IPS DF 6.9 (cell line): ENCODE measurements at places on chromosomes 3 and 15.

DNA sequence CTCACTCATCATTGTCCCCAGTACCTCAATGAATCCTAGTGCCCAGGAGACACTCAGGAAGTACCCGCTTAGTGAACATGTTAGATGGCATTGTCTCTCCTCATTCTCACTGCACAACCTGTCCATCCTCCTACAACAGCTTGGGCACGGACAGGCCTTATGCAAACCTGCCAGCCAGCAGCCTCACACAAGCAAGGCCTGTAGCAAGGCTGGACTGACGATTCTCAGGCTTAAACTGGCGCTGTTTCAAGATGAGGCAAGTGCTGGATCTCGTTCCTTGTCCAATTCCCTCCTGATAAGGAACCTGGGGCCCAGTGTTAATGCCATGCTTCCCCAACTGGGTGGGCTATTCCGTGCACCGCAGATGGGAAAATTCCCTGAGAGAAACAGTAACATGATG lies 59.0 kb downstream of the CDCP1 start:
- DNase-seq: no peak

DNA sequence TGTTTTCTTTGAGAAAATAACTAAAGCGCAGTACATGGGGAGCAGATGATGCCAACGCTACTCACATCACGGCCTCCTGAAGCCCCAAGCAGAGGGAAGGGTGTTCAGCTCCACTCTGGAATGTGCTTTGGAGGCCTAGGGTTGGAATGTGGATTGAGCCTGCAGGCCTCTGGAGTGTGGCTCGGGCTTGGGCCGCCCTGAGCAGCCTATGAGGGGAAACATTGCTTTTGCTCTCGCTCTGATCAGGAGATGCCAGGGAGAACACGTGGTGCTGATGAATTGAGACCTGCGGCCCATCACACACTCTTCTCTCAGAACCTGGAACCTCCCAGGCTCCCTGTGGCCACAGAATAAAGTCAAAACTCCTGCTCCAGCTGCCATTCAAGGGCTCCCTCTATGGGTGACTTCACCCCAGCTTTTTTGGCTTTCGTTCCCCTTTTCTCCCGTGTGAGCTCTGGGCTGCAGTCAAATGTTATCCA lies 23.3 kb downstream of the CCDC13 start:
- no peak for DNase-seq

- DNase-seq: no peak
These were observed 81.8 kb downstream of the ALCAM start for GRCh38 chr3:105448338-105448982.

DNA sequence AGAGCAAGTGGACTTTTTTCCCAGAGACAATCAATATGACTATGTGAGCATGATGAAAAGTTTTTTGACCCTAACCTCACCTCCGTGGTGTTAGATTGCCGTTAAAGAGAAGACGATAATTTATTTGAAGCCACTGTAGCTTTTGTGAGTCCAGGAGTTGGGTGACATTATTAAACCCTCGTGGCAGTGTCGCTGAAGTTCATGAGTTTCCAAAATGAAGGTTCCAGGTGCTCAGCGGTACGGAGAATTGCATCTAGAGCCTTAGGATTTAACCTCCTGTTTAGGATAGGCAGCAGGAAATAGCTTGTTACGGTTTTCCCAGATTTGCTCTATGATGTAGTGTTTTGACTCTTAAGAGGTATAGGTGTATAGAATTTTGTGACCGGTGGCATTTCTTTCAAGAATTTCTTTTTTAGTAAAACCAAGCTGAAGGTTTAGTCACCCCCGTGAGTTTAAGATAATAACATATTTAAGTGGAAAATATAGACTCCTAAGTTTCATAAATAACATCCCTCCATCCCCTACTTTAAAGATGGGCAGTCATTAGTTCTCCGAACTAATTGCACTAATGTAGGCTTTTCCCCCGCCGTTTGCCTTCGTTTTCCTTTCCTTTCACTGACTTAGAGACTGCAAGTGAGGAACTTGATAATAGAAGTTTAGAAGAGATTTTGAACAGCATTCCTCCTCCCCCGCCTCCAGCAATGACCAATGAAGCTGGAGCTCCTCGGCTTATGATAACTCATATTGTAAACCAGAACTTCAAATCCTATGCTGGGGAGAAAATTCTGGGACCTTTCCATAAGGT lies 2.0 kb downstream of the SMC4 start:
- no peak for DNase-seq

- DNase-seq: no peak
These were observed 80.8 kb upstream of the DPH6 start for GRCh38 chr15:35626571-35627318.
